ENCODE measurements at places on chromosomes 16 and 17. TPM values are rescaled to one million over a fixed set of nuclear protein-coding genes. Genes with fewer than 3 reads are reported as not detected.

DNA sequence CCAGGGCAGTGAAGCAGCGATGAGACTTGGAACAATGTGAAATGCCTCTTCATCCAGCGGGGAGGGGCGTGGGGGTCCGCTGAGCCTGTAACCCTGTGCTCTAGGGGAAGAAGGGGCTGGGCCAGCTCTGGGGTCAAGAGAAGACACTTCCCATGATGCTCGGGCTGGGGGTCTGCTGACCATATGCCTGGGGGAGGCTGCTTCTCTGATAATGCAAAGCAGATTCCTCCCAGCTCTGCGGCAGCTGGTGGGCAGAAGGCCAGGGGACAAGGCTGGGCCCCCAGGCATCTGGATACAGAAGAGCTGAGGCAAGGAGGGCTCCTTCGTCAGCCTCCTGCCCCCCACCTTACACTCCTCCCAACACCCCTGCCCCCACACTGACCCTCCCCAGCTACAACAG is 24.7 kb downstream of the NGFR start:
- DNase-seq = no peak

DNA sequence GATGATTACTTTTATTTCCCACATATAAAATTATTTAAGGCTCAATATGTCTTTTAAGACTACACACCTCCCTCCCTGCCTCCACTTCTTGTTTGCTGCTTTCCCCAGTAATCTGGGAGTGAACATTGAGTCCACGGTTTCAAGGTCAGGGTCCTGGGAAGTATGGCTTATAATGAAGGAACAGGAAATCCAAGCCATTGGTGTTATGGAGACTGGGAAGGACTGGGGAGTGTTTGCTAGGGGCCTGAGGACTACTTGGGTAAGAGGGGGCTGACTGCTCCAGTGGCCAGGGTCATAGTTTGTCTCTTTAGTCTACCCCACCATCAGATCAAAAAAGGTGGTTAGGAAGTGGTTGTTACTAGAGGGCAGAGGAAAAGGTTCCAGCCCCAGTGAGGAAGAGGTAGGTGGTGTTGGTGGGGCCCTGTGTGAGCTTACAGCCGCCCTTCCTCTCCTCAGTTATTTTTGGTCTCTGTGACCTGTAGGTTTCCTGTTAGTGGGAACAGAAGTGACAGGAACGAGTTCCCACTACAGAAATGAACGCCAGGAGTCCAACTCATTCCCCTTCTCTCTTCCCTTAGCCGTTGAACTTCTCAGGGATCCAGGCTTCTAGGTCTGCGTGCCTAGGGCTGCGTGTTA is 742 bp upstream of the SLC16A13 start:
- no peak for DNase-seq

DNA sequence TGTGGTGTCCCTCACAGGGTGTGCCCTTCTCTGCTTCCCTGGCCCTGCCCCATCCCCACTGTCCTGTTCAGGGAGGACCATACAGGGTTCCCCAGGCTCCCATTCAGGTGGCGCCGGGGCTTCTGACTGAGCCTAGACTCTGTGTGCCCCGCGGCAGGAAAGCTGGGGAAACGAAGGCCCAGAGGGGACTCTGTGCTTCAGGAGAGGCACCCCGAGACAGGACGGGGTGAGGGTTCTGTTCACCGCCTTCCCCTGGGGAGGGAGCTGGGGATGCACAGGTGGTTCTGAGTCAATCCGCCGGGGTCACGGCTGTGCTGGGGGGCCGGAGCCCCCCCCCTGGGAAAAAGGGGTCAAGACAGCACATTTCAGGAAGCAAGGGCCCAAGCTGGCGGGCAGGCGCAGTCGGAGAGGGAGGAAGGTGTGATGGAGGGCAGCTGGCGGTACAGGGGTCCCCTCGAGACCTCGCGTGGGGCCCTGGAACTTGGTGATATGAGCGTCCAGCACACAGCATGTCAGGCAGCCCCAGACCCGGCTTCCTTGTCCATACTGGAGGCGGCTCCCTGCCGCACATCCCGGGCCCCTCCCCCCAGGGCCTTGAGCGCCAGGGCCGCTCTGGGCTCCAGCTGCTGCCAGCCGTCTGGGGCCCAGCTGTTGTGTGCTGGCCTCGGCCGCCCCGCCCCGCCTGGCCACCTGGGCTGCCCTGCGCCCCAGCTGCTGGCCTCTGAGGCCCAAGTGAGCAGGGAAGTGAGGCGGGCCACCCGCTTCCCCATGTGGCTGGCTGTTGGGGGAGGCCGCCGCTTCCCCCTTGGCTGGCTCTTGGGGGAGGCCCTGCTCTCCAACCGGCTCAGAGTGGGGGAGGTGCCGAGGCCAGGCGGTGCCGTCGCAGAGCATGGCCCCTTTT is 5.6 kb upstream of the NOTUM start:
- no peak for DNase-seq

Gene KRT15
- 2,324 TPM for total RNA-seq

Gene CCL13
- not detected for total RNA-seq
